ENCODE measurements at places on chromosomes 1 and 21.
A peak's percentile ranks its signal among the peaks of the same experiment; 100 is the strongest.

DNA sequence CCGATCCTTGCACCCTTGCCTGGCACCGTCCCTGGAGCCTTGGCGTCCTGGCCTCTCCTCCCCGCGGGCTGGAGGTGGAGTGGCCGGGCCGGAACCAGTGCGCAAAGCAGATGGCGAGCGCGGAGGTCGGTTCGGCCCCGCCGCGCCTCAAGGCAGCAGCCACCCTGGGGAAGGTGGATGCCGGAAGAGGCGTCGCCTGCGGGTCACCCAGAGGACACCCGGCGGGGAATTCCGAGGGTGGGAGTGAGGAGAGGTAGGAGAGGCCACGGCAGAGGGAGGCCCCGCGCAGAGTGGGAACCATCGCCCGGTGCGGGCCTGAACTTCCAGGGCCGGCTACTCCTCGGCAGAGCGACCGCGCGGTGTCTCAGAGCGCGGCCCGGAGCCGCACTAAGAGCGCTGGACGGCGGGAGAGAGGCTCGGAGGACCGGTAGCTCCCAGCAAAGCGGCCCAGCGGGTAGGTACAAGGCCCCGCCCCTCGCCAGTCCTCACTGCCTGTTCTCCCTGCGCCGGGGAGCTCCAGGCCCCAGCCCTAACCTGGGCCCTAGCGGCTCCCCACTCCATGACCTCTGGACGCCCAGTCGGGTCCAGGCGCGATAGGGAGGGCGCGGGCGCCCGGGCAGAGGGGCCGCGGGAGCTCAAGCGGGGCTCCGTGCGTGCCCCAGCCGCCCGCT lies at the start of gene RNF207:
RNF207 (plus strand) TSS at position 271 of the 671 bp plus-strand sequence. CDS start 417 bp downstream, outside the sequence.
- no peak for DNase-seq

DNA sequence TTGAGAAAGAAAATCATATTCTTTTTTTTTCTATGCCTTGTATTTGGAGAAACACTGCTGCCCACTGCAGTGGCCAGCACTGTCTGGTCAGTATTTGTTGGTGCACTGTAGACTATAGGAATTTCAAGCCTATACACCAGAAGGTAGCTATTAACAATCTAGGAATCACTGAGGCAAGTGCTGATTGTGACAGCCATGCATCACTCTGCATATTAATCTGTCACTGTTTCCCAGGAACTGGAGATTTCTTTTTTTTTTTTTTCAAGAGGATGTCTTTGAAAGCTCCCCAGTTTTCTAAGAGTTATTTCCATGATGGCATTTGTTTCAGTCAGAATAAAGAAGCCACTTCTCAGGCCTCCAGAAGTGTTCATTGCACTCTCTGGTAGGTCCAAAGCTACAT lies 737.8 kb upstream of the PTBP2 start:
- DNase-seq = no peak

DNA sequence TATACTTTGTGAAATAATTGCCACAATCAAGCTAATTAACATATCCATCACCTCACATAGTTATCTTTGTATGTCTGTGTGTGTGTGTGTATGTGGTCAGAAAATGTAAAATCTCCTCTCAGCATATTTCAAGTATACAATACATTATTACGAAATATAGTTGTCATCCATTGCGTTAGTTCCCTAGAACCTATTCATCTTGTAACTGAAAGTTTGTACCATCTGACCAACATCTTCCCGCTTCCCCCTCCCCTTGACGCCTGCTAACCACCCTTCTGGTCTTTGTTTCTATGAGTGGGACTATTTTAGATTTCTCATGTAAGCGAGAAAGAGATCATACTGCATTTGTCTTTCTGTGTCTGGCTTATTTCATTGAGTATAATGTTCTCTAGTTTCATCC lies 455.3 kb downstream of the KCNT2 start:
- no peak for DNase-seq

DNA sequence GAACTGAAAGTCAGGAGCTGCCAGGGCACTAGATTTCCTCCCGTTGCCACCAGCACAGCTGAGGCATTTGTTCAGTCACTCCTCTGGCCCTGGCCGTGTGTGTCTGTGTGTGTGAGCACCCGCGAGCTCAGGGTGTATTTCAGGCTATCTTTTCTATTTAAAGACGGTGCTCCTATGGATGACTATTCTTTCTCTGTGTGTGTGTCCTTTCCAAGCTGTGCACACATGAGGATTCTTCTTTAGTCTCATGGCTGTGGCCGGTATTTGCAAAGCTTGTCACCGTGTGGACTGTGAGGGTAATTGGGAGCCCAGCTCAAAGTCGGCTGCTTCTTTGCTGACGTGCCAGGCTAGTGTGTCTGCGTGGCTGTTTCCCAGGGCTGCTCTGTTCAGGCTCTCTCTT lies 3.0 kb upstream of the KCND3 start:
- DNase-seq = peak; percentile 39

GRCh38 chr1:241849345-241849695 lies 1.3 kb downstream of the EXO1 start:
- no peak for DNase-seq

- no peak for DNase-seq
These were observed 61.4 kb downstream of the CD247 start for GRCh38 chr1:167456926-167457325.

GRCh38 chr21:33543505-33544129 lies 779 bp downstream of the SON start:
- DNase-seq = no peak

GRCh38 chr1:118877668-118878396 lies 110.3 kb downstream of the TBX15 start:
- DNase-seq = no peak

DNA sequence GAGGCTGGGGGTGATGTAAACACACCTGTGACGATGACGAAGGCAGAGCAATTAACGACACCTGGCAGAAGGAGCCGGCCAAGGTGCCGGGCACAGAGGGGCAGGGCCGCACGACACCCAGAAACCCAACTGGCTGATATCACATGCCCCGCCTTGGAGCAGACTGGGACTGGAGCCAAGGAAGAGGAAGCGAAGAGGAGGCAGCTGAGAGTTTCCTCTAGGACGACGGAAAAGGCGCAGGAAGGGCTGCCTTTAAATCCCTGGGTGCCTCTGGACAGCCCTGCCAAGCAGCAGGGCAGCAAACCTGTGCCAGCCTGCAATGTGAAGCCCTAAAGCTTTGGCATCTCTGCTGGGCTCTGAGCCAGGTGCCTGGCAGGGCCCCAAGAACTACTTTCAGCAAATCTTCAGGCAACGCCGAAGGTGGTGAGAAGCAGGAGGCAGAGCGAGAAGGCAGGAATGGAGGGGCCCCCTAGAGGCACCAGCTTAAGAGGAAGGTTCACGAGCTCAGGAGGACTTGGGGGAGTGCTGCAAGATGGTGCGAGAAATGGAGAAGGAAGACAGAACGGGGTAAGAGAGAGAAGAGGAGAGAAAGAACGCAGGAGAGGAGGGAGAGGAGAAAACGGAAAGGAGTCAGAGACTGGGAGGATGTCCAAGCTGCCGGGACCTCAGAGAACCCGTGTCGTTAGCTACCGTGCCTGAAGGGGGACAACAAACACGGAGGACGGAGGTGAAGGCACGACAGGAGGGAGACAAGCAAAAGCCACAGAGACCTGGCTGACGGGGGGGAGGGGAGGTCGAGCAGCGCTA lies 25.3 kb upstream of the PEF1 start:
- peak; percentile 56 for DNase-seq

- no peak for DNase-seq
These were observed 44.3 kb downstream of the HUNK start for GRCh38 chr21:31917108-31917507.

DNA sequence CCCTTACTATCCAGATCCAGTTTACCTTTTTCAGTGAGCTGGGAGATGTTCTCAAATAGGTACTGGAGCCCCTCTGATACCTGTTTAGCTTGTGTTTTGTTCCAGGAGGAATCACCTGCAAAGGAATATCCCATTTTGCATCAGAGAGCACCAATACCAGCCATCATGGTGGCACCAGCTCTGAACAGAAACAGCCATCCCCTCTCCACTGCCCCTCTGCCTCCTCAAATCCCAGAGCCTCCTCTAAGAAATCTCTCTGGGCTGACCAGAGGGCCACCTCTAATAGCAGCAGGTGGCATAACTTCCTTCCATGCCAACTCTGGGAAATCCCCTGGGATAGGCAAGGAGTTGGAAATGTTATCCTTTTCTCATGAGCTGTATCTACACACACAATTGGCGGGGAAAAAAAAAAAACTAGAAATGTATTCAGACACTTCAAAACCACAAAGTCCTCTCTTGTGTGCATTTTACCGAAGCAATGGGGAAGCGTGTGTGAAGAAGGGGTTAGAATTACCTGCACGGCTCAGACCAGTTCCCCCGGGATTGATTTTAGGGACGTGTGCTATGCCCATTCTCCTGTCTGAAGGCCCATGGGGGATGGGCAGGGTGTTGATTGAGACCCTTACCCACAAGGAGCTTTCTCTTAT lies 2.4 kb downstream of the PGLYRP4 start:
- no peak for DNase-seq

- no peak for DNase-seq
These were observed 28.8 kb upstream of the CSF1 start for GRCh38 chr1:109881906-109882287.

- DNase-seq = no peak
These were observed 1265.1 kb downstream of the BRINP3 start for GRCh38 chr1:189212606-189213005.

DNA sequence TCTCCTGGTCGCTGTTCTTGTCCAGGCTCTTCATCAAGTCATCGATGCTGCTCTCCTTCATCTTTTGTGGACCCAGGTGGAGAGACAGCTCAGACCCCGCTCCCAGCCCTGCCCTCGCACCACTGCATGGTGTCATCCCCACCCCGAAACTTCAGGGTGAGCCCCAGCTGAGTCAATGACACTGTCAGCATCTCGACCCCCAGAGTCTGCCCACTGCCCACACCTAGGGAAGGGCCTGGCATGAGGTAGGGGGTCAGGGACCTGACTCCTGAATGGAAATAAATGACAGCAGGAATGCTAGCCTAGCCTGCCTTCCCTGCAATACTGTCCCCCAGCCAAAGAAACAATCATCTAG lies 1.6 kb upstream of the S100A6 start:
- DNase-seq = no peak

DNA sequence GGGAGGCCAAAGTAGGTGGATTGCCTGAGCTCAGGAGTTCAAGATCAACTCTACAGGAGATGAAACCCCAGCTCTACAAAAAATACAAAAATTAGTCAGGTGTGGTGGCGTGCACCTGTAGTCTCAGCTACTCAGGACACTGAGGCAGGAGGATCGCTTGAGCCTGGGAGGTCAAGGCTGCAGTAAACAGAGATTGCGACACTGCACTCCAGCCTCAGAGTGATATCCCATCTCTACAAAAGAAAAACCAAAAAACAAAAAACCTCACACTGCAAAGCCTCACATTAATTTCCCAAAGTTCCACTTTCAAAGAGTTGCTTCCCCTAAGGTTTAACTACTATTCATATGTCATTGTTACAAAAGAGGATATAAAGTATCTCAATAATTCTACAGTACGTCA lies 29.0 kb upstream of the FBXO28 start:
- DNase-seq = no peak

DNA sequence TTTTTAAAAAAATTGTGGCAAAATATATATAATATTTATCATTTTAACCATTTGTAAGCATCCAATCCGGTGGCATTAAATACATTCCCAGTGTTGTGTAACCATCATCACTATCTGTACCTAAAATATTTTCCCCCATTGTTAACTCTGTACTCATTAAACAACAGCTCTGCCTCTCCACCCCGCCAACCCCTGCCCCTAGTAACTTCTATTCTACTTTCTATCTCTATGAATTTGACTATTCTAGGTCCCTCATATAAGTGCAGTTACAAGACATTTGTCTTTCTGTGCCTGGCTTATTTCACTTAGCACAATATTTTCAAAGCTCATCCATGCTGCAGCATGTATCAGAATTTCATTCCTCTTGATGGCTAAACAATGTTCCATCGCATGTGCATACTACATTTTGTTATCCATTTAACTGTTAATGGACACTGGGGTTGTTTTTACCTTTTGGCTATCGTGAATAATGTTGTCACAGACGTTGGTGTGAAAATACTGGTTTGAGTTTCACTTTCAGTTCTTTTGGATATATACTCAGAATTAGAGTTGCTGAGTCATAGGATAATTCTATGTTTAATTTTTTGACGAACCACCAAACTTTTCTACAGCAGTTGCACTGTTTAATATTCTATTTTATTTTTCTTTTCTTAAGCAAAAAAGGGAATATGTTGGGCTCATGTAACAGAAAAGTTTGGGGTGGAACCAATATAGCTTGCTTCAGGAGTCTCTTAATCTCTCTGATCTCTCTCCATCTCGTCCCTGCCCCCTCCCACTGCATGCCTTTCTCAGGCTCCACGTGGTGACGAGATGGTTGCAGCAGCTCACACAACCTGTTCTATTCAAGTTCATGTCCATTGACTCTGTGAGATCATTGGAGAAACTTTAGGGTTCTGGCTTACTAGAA lies 25.2 kb upstream of the RCAN1 start:
- no peak for DNase-seq

GRCh38 chr1:198165927-198166647 lies 9.3 kb downstream of the NEK7 start:
- DNase-seq = no peak

DNA sequence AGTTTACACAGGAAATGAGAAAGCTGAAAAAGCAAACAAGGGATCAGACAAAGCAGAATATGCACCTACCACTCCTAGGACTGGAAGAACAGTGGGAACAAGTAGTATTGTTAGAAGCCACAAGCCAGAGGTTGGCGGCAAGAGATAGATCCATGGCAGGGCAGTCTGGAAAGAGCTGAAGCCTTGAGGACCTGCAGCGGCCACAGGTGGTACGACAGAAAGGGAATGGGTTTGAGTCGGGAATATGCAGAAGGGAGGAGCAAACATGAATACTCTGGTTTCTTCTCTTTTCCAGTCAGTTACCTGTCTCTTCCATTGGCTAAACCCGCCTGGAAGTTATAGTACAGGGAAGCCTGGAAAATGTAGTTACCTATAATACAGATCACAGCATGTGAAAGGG lies 3.9 kb upstream of the PCNX2 start:
- no peak for DNase-seq

GRCh38 chr1:10288029-10288615 lies 77.8 kb downstream of the KIF1B start:
- peak; percentile 16 for DNase-seq

GRCh38 chr1:100354971-100355394 lies 2.7 kb downstream of the CDC14A start:
- no peak for DNase-seq

DNA sequence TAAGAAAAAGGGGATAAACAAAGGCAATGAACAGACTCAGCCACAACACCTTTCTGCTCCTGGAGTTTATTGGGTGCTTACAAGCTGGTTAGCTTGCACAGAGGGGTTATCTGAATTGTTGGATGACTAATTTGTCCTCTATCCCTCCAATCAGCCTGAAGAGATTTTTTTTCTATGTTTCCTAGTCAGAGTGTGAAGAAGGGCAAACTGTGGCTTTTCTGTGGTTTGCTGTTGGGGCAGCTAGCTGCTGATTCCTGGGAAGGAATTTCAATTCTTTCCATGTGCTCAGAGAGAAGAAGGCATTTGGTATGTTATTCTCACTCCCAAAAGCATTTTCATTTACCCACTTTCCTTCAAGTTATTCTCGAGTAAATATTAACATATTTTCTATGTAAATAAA lies 48.6 kb downstream of the PCP4 start:
- DNase-seq = no peak

- no peak for DNase-seq
These were observed 45.6 kb downstream of the IL23R start for GRCh38 chr1:67211589-67212563.

Measured in nucleus accumbens (tissue), 56 donors.